AG08396 (cell line): ENCODE measurements at places on chromosomes 7 and 10.

GRCh38 chr7:12715372-12716133 lies 28.1 kb downstream of the ARL4A start:
- peak; percentile 18 for DNase-seq

DNA sequence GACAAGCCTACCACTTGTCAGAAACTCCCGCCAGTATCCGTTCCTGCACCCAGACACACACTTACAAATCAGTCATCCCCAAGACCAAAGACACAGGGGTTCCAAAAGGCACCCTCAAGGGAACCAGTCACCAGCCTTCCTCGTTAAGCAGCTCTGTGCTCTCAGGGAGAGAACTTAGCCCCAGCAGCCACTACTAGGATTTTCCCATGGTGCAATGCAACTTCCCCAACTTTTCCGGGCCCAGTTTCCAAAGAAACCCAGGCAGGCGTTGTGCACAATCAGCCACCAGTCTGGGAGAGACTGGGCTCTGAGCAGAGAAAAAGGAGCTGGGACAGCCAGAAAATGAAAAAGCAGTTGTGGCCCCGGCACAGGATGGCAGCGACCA lies 1.2 kb downstream of the DLG5 start:
- DNase-seq: peak; percentile 75

DNA sequence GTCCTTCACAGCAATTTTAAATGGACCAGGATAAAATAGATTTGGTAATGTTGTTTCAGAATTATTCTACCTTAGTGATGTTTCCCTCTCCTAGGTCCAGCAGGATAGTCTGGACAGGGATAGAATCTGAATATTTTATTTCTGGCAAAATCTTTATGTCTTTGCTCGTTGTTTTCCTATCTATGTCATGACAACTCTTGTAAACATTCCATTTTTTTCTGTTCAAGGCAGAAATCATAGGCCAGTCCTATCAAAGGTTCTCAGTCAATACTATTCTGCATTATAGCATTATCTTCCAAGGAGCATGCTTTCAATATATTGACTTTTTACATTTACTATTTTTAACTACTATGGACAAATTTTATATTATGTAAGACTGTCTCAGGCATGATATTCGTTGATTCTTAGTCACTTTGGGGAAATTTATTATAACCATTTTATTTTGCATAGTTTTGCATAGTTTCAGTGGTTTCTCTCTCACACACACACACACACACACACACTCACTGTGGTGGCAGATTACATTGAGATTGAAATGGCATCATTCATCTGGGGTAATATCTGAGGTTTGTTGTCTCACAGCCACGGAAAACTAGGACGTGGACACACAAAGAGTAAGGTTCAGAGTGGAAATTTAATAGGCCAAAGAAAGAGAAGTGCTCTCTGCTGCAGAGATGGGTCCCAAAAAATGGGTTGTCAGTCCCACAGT lies 17.2 kb downstream of the TAS2R60 start:
- no peak for DNase-seq

- peak; percentile 56 for DNase-seq
Measured at GRCh38 chr10:110498087-110498981, 627 bp downstream of the DUSP5 start.

GRCh38 chr10:117635826-117636225 lies 93.3 kb downstream of the EMX2 start:
- DNase-seq: no peak

GRCh38 chr10:69445041-69445440 lies 6.2 kb upstream of the TSPAN15 start:
- DNase-seq: no peak

GRCh38 chr7:86790383-86790782 lies 146.7 kb downstream of the GRM3 start:
- no peak for DNase-seq

- no peak for DNase-seq
Measured at GRCh38 chr7:155594163-155594732, 47.9 kb upstream of the CNPY1 start.

GRCh38 chr10:79162861-79163665 lies 94.3 kb downstream of the ZMIZ1 start:
- DNase-seq: peak; percentile 69

- DNase-seq: no peak
Measured at GRCh38 chr10:129705676-129706075, 238.6 kb downstream of the MGMT start.

DNA sequence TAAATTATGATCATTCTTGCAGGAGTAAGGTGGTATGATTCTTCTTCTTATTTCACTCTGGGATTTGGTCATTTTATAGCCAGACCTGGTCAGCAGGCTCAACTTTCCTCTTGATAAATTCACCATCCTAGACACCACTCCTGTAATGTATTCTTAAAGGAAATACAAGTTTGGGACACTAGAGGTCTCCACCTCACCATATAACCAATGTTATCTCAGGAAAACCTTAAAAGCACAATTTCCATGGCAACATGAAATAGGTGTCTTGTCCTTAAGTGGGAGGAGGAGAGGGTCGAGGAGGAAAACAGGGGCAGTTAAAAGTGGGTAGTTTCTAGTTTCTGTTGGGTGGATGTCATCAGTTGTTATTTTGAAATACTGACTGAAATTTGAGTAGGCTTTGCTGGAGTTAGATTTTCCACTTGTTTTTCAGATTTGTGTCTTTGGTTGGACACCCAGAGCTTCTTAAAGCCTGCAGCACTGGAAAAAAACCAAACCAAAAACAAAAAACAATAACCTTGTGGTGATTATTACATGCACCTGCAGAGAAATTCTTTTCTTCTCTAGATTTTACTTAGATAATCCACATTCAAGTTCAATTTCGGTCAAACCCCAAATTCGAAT lies 163.1 kb downstream of the PRKCQ start:
- DNase-seq: peak; percentile 40

DNA sequence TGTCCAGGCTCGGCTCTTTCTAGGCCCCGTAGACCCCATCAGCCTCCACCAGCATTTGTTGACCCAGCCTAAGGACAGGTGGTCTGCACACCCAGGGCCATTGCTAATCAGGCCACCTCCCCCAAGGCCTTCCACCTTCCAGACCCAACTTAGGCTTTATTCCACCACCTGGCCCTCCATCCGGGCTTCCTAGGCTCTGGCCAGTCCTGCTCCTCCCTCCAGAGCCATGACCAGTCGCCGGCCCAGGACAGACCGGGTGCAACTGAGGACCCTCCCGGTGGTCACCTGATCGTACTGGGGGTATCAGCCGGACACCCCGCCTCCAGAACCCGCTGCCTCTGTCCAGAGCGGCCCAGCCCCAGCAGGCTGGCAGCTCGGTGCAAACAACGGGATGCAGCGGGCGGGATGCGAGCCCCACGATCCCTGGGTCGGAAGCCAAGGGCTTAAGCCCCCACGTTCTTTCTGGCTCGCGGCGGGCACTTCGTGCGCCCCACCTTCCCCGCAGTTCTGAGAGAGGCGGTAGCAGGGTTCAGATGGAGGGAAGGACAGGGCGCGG lies 545 bp downstream of the NACAD start:
- DNase-seq: no peak

DNA sequence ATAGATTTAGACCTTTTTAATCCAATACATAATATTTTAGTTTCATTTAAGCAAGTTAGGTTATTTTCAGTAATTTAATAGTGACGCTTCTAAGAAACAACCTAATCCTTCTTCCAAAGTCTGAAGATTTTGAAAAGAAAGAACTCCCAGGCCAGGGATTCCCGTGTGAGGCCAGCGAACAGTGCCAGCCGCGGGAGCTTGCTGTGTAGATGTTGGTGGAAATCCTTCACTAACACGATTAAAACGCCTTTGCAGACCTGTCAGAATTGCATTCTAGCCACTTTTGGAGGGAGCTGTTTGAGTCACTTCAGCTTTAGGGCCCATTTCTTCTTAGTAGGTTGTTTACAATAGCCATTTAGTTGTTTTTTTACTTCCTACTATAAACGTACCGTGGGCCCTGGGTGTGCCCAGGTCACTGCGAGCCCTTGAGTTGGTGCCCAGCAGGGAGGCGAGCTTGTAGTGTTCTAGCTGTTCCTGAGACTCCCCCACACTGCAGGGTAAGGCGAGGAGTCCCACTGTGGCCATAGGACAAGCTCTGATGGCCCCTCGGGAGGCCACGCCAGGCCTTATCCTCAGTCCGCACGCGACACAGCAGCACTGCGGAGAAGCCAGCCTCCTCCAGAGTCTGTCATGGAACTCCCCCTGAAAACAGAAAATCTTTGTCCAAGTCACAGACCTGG lies 32.3 kb downstream of the PPP2R2D start:
- no peak for DNase-seq

DNA sequence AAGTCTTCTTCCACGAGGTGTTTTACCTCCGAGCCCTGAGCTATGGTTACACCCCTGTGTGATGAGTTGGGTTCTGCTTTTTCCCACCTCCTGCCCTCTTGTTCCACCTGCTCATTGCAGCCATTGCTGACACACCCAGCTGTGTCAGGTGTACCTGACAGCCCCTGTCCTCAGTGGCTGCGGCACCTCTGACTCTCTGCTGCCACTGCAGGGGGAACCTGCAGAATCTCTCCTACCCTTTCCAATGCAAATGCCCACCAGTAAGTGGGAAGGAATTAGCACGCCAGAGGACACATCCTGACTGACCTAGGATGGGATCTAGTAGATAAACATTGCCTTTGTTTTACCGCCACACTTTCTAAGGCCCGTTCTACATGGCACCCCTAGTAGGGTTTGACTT lies 600.9 kb upstream of the MKI67 start:
- no peak for DNase-seq

GRCh38 chr10:117970962-117971361 lies 75.8 kb downstream of the RAB11FIP2 start:
- DNase-seq: no peak

DNA sequence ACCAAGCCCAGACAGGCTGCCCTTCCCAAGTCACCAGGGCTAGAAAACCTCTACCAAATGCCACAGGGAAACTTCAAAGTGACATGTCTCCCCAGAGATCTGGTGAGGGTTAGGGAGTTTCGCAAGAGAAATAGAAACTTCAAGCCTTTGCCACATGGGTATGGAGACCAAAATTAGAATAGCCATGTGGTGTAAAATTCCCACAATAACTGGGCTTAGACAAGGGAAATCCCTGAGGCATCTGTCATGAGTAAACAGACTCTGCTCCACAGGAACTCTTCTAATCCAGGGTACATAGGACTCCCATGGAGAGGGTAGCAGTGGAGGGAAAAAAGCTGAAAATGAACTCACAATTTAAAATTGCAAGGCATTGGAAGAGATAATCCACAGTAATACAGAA lies 14.3 kb downstream of the ADAM12 start:
- no peak for DNase-seq

- no peak for DNase-seq
Measured at GRCh38 chr7:111238886-111239285, 148.0 kb downstream of the LRRN3 start.

GRCh38 chr7:120919466-120919865 lies 31.1 kb upstream of the ING3 start:
- no peak for DNase-seq

- DNase-seq: no peak
Measured at GRCh38 chr7:47988496-47989386, 9.3 kb upstream of the HUS1 start.

- DNase-seq: no peak
Measured at GRCh38 chr10:32454148-32454547, 8.2 kb downstream of the CCDC7 start.
